ENCODE measurements at places on chromosomes 12 and 14. TPM values are rescaled to one million over a fixed set of nuclear protein-coding genes. Genes with fewer than 3 reads are reported as not detected.

The PRORP gene
- 22.3 TPM for total RNA-seq

The HOXC12 gene
- not detected for total RNA-seq

The RIPK3 gene
- 1.2 TPM for total RNA-seq

The HOXC5 gene
- not detected for total RNA-seq

The FAM181A gene
- total RNA-seq, result 2.4 TPM

The NKX2-1 gene
- not detected for total RNA-seq

All from cerebellum (tissue), 4 donors.